ENCODE measurements at places on chromosomes 2 and 18.

- no peaks in the 10 kb centered on the region for H3K4me1 ChIP-seq
- H3K27me3 ChIP-seq = peaks cover 8% of the 10 kb centered on the region
- no peaks in the 10 kb centered on the region for H3K36me3 ChIP-seq
- H3K27ac ChIP-seq = no peak overlapping the region
- no peak overlapping the region for H3K4me3 ChIP-seq
- DNase-seq = no peak
Observed at GRCh38 chr18:55317324-55317723, 270.7 kb downstream of the TCF4 start.

GRCh38 chr2:224650815-224651439 lies 65.2 kb downstream of the CCDC195 start:
- H3K4me1 ChIP-seq = no peaks in the 10 kb centered on the region
- no peaks in the 10 kb centered on the region for H3K36me3 ChIP-seq
- no peak for DNase-seq
- no peaks in the 10 kb centered on the region for H3K27me3 ChIP-seq

DNA sequence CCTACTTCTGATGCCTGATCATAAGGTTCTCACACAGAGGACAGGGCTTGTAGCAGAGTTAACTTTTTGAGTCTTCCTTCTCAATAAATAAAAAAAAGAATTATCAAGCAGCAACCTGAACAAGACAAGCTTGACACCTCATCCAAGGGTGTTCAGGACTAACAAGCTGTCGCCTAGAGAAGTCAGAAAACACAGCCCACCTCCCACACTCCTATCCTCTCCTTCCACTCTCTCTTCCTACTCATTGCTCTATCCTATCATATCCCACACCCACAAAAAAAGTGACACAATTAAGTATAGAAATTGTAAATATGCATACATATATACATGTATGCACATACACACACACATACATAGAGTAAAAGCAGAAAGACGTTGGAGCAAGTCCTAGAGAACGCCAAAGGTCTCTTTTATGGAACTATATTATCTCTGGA lies 5.4 kb downstream of the NBAS start:
- DNase-seq = no peak
- H3K4me1 ChIP-seq = no peaks in the 10 kb centered on the region
- no peaks in the 10 kb centered on the region for H3K27me3 ChIP-seq
- H3K4me3 ChIP-seq = no peak overlapping the region

- no peak overlapping the region for H3K4me3 ChIP-seq
- no peaks in the 10 kb centered on the region for H3K36me3 ChIP-seq
- H3K4me1 ChIP-seq = no peaks in the 10 kb centered on the region
- DNase-seq = no peak
Observed at GRCh38 chr2:148554459-148555247, 89.9 kb upstream of the EPC2 start.

GRCh38 chr2:181821049-181821448 lies 70.5 kb upstream of the ITPRID2 start:
- peak; percentile 58 for DNase-seq
- peaks cover 37% of the 10 kb centered on the region for H3K4me1 ChIP-seq
- peak overlapping the region; percentile 78 for H3K27ac ChIP-seq
- no peak overlapping the region for H3K4me3 ChIP-seq
- H3K27me3 ChIP-seq = no peaks in the 10 kb centered on the region
- H3K36me3 ChIP-seq = no peaks in the 10 kb centered on the region

DNA sequence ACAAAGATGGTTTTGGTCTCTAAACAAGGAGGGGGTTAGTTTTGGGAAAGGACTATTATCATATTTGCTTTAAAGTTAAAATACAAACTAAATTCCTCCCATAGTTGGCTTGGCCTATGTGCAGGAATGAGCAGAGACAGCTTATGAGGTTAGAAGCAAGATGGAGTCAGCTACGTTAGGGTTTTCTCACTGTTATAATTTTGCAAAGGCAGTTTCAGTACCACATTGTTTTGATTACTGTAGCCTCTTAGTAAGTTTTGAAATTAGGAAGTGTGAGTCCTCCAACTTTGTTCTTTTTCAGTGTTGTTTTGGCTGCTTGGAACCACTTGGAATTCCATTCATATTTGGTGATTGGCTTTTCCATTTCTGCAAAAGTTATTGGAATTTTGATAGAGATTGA lies 23.4 kb downstream of the LCLAT1 start:
- H3K4me3 ChIP-seq = no peak overlapping the region
- no peaks in the 10 kb centered on the region for H3K36me3 ChIP-seq

- H3K27me3 ChIP-seq = no peaks in the 10 kb centered on the region
- no peak overlapping the region for H3K27ac ChIP-seq
- H3K36me3 ChIP-seq = no peaks in the 10 kb centered on the region
- DNase-seq = no peak
- H3K4me1 ChIP-seq = peaks cover 4% of the 10 kb centered on the region
- H3K4me3 ChIP-seq = no peak overlapping the region
Observed at GRCh38 chr2:64913357-64913869, 75.8 kb upstream of the SLC1A4 start.

DNA sequence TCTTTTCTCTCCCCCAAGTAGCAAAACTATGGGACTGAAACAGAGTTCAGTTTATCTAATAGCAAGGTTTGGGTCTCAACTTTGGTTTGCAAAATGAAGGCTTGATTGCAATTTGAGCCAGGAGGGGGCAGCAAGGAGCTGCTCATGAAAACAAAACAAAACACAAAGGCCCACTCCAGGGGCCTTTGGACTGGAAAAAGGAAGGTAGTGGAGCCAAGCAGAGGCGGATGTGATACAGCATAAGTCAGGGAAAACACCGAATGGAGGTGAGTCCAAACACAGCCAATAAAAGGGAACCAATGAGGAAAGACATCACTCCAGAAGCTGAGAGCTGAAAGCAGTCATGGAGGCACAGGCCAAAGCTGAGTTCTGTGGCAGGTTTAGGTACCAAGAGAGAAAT lies 799.7 kb upstream of the ACVR2A start:
- H3K4me3 ChIP-seq = no peak overlapping the region
- H3K27ac ChIP-seq = no peak overlapping the region
- H3K4me1 ChIP-seq = no peaks in the 10 kb centered on the region

DNA sequence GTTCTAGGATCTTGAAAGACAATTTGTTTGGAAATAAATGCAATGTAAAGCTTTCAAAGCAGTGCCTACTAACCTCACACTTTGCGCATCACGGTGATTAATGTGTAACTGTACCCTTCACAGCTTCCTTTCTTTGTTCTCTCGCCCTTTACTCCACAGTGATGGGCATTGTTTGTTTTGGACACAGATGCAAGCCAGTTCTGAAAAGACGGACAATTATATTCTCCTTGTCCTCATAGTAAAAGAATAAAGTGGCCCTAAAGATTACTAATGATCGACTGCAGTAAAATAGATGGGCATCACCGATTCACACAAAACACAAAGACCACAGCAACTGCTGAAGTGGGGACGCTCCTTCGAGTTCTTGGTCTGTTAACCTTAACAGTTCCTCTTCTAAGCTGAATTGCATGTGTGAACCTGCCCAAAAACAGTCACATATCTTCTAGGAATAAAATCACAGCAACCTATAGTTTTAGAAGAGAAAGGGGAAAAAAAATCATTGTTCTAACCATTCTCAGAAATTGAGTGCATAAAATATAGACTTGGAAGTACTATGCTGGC lies 7.7 kb downstream of the L3MBTL4 start:
- no peak for DNase-seq
- H3K36me3 ChIP-seq = no peaks in the 10 kb centered on the region
- H3K27ac ChIP-seq = no peak overlapping the region
- H3K27me3 ChIP-seq = no peaks in the 10 kb centered on the region
- H3K4me1 ChIP-seq = no peaks in the 10 kb centered on the region

GRCh38 chr2:26735883-26736588 lies 28.0 kb upstream of the SLC35F6 start:
- H3K4me1 ChIP-seq = no peaks in the 10 kb centered on the region
- no peaks in the 10 kb centered on the region for H3K27me3 ChIP-seq
- no peaks in the 10 kb centered on the region for H3K36me3 ChIP-seq

GRCh38 chr2:150296770-150297546 lies 190.5 kb downstream of the RND3 start:
- H3K4me3 ChIP-seq = no peak overlapping the region
- no peak for DNase-seq
- H3K4me1 ChIP-seq = no peaks in the 10 kb centered on the region
- H3K27me3 ChIP-seq = no peaks in the 10 kb centered on the region

- no peak for DNase-seq
- H3K36me3 ChIP-seq = no peaks in the 10 kb centered on the region
- H3K27ac ChIP-seq = no peak overlapping the region
Observed at GRCh38 chr2:12046641-12047040, 300.2 kb downstream of the LPIN1 start.

GRCh38 chr18:14976736-14977430 lies 228.9 kb downstream of the ANKRD30B start:
- no peak overlapping the region for H3K4me3 ChIP-seq
- H3K27me3 ChIP-seq = no peaks in the 10 kb centered on the region
- H3K36me3 ChIP-seq = no peaks in the 10 kb centered on the region
- H3K27ac ChIP-seq = no peak overlapping the region
- H3K4me1 ChIP-seq = no peaks in the 10 kb centered on the region
- DNase-seq = no peak

DNA sequence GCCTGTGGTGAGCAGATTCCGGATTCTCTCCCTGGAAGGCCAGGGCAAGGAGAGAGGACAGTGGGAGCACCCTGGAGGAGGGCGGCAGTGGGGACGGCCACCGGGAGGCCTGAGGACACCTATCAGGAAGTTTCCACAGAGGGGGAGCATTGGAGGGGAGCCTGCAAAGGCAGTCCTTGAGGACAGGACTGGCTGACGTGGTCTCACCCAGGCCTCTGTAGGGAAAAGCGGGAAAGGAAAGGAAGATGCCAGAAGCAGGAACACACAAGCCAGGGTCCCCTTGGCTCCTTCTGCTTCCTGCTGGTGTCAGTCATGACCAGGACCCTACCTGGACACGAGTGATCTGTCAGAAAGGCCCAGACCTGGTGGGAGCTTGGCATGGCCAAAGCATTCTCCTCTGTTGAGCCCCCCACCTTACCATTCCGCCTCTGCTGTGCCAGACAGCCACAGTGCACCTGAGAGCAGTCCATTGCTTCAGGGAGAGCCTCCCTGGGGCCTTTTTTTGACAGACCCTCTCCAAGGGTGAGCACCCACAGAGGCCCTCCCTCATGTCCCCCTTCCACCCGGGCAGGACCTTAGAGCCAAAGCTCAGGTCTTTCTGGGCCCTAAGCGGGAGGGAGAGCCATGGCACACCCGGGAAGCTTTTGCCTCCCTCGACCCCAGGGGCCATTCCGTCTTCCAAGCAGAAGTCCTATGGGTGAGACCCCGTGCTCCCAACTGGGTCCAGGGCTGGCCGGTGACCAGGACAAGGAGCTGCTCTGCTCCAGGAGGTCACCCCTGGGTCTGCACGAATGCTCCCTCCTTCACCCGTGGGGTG lies 333.1 kb downstream of the DYSF start:
- no peaks in the 10 kb centered on the region for H3K4me1 ChIP-seq
- H3K4me3 ChIP-seq = no peak overlapping the region
- no peak overlapping the region for H3K27ac ChIP-seq
- no peaks in the 10 kb centered on the region for H3K36me3 ChIP-seq

DNA sequence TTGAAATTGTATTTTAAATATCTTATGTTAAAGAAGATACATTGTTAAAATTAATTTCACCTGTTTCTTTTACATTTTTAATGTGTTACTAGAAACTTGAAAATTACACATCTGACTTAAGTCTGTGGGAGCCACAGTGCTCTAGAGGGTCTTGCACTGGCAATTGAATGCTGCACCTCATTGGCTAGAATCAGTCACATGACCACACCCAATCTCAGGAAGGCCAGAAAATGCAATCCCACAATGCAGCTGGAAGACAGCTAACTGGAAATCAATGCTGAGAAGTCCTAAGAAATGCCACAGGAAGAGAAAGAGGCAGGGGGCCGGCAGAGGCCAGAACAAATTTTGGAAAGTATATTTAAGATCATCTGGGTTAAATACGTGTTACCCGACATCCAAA lies 189.2 kb upstream of the POU3F3 start:
- H3K27ac ChIP-seq = no peak overlapping the region
- no peaks in the 10 kb centered on the region for H3K36me3 ChIP-seq
- peaks cover 3% of the 10 kb centered on the region for H3K27me3 ChIP-seq
- DNase-seq = no peak
- no peaks in the 10 kb centered on the region for H3K4me1 ChIP-seq
- no peak overlapping the region for H3K4me3 ChIP-seq

DNA sequence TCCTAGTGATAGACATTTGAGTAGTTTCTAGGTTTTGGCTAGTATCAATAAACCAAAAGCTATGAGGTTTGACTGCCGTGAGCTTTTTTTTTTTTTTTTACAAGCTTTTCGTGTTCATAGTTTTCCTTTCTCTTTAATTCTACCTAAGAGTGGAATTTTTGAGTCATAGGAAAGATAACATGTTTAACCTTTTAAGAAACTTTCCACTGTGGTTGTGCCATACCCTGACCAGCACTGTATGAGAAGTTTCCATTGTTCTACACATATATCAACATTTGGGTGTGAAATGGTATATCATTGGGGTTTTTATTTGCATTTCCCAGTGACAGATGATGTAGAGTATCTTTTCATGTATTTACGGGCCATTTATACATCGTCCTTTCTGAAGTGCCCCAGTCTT lies 31.7 kb downstream of the UBE2F start:
- no peaks in the 10 kb centered on the region for H3K4me1 ChIP-seq
- H3K27me3 ChIP-seq = no peaks in the 10 kb centered on the region
- H3K4me3 ChIP-seq = no peak overlapping the region
- DNase-seq = no peak
- no peaks in the 10 kb centered on the region for H3K36me3 ChIP-seq

- H3K27ac ChIP-seq = peak overlapping the region; percentile 12
- no peaks in the 10 kb centered on the region for H3K27me3 ChIP-seq
- no peak for DNase-seq
- H3K4me1 ChIP-seq = peaks cover 1% of the 10 kb centered on the region
- H3K36me3 ChIP-seq = no peaks in the 10 kb centered on the region
Observed at GRCh38 chr2:234840336-234840735, 111.5 kb upstream of the SH3BP4 start.

GRCh38 chr2:147659051-147659450 lies 185.8 kb upstream of the ACVR2A start:
- no peaks in the 10 kb centered on the region for H3K27me3 ChIP-seq
- H3K36me3 ChIP-seq = no peaks in the 10 kb centered on the region
- no peak overlapping the region for H3K27ac ChIP-seq
- no peak overlapping the region for H3K4me3 ChIP-seq
- DNase-seq = no peak

DNA sequence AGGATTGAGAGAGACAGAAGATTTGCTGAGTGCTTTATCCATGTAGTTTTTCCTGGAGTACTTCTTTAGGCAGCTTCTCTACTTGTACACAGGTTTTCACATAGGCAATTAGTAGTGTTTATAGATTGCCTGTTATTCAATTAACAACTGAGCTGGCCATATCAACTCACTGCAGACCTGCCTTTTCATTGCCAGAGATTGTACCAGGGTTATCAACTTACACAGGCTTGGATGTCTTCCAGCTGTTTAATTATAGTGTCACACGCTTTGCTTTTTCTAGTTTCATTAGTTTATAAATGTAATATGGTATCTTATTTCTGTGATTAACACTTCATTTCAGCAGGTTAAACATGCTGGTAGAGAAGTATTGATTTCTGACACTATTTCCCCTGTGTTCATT lies 125.9 kb downstream of the GPD2 start:
- H3K4me3 ChIP-seq = no peak overlapping the region
- H3K36me3 ChIP-seq = no peaks in the 10 kb centered on the region
- DNase-seq = no peak
- no peak overlapping the region for H3K27ac ChIP-seq
